Bronchial smooth muscle cell (primary cell): ENCODE measurements at places on chromosomes 6 and 20. TPM values are rescaled to one million over a fixed set of nuclear protein-coding genes. Genes with fewer than 3 reads are reported as not detected.

Gene HLA-DRA
- 0.17 and 0.95 TPM in 2 replicates for total RNA-seq

Gene HMGA1
- 41.3 and 113 TPM in 2 replicates for total RNA-seq

Gene OR2H1
- total RNA-seq: not detected in 2 replicates

Gene MYBL2
- total RNA-seq: 0.09 and 0.47 TPM in 2 replicates

Gene ADAM33
- total RNA-seq: 47.8 and 68.8 TPM in 2 replicates
